ENCODE measurements at places on chromosomes 11 and 22.

GRCh38 chr22:27327497-27327896, 474.1 kb downstream of the MN1 start:
- no peak for DNase-seq

- DNase-seq, result no peak
Measured at GRCh38 chr11:106840146-106840545, 178.1 kb downstream of the GUCY1A2 start.

- no peak for DNase-seq
Measured at GRCh38 chr11:69435161-69435986, 46.1 kb upstream of the LINC01488 start.

GRCh38 chr11:92226331-92227229, 2.0 kb downstream of the FAT3 start:
- DNase-seq, result no peak

All from kidney epithelial cell (primary cell).